Mesothelial cell of epicardium (in vitro differentiated cells): ENCODE measurements at places on chromosomes 3 and 15. TPM values are rescaled to one million over a fixed set of nuclear protein-coding genes. Genes with fewer than 3 reads are reported as not detected.

Gene STAC
- 1.4 to 2.3 TPM (median 1.9 TPM) in 3 replicates for total RNA-seq

Gene STXBP5L
- total RNA-seq: 1.7 to 2.5 TPM (median 1.7 TPM) in 3 replicates

DNA sequence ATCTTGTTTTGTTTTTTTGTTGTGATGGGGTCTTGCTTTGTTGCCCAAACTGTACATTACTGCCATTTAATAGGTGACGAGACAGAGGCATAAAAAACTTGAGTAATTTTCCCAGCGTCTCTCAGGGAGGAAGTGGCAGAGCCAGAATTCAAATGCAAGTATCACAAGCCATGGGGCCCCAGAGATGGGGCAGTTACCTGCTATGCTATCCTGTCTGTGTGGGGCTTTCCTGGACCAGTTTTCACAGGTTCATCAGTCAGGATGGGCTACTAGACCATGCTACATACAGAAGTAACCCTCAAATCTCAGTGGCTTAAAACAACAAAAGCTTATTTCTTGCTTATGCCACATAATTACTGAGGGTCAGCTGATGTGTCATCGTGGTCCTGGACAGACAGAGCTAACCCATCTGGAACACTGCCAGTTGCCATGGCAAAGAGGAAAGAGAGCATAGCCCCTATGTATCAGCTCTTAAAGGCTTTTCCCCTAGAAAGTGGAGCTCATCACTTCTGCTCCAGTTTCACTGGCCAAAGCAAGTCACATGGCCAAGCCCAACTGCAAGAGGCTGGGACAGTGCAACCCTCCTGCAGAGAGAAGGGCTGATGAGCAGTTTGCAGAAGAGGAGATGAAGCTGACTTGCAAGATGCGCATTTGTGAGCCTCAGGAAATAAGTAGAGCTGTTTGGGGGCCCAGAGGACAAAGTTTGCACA, 31.7 kb upstream of the SYNM start:
- DNase-seq: no peak
- H3K4me1 ChIP-seq: peaks cover 5% of the 10 kb centered on the region
- H3K4me3 ChIP-seq: no peak overlapping the region
- H3K27ac ChIP-seq: no peak overlapping the region
- peaks cover 2% of the 10 kb centered on the region for H3K27me3 ChIP-seq
- H3K36me3 ChIP-seq: no peaks in the 10 kb centered on the region

DNA sequence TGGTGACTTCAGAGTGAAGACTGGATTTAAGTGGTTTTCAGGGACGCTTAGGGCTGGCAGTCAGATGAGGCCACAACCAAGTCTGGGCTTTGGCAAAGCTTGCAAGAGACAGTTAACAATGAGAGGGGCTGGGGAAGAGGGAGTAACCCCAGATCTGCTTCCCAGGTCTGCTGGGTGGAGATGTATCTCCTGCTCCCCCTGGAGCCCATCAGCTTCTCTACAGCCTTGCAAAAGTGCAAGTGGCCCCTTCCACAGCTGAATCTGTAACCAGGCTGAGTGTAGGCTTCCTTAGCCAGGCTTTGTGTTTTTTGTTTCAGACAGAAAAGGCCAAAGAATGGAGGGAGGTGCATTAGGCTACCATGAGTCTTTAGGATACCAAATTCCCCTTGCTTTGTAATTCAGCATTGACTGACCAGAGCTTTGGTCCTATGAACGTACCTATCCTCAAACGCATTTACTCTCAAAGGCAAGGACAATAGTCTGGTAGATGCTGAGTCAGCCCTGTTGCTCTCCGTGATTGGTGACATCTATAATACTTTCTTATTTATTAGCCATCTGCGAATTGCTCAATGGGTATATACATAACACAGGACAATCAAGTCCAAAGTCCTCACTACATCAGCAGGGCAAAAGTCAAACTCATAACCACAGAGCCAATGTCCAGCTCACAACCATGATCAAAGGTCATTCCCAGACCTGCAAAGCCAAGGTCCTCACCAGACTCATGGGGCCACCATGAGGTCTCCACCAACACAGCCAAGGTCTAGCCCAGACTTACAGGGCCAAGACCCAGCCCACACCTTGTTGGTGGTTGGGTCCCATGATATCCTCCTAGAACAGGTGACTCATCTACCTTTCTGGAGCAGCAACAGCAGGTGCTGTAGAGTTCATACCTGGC, 17.1 kb downstream of the CCDC13 start:
- H3K4me1 ChIP-seq: peaks cover 3% of the 10 kb centered on the region
- peaks cover 9% of the 10 kb centered on the region for H3K27me3 ChIP-seq
- no peak overlapping the region for H3K27ac ChIP-seq
- no peak overlapping the region for H3K4me3 ChIP-seq
- peak; percentile 40 for DNase-seq

- no peaks in the 10 kb centered on the region for H3K27me3 ChIP-seq
- peak overlapping the region; percentile 35 for H3K27ac ChIP-seq
- H3K36me3 ChIP-seq: no peaks in the 10 kb centered on the region
- no peak for DNase-seq
- peaks cover 42% of the 10 kb centered on the region for H3K4me1 ChIP-seq
These were observed 37.2 kb upstream of the DLG1 start for GRCh38 chr3:197335428-197336132.

DNA sequence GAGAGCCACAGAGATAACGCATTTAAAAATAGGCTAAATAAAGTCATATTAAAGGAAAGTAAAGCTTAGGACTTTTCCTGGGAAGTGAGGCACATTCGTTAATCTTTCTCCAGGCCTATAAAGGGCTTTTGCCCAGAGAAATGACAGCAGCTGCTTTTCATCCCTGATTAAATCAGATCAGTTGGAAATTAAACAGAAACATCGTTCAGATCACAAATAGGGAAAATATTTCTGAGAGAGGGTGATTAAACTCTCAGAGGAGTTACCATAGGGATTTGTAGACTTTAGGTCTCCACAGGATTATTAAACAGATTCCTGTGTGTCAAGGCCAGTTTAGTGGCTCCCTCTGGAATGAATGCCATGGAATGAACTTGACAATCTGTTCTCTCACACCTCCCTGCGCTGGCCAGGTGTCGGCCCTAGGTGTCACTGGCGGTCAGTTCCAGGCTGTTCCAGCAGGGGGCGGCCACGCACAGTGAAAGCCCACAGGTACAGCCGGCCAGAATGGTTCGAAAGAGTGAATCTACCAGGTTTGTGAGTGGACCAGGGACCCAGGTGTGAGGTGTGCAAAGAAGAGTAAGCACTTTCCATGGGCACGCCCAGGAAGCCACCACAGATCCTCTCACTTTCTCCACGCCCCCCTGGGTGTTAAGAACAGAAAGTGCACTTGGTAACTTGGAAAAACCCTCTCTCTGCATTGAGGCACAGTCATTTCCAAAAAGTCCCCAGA, 253.0 kb upstream of the RASGRP1 start:
- H3K27me3 ChIP-seq: peaks cover 1% of the 10 kb centered on the region
- DNase-seq: peak; percentile 94
- peaks cover 20% of the 10 kb centered on the region for H3K4me1 ChIP-seq
- peak overlapping the region; percentile 45 for H3K27ac ChIP-seq

DNA sequence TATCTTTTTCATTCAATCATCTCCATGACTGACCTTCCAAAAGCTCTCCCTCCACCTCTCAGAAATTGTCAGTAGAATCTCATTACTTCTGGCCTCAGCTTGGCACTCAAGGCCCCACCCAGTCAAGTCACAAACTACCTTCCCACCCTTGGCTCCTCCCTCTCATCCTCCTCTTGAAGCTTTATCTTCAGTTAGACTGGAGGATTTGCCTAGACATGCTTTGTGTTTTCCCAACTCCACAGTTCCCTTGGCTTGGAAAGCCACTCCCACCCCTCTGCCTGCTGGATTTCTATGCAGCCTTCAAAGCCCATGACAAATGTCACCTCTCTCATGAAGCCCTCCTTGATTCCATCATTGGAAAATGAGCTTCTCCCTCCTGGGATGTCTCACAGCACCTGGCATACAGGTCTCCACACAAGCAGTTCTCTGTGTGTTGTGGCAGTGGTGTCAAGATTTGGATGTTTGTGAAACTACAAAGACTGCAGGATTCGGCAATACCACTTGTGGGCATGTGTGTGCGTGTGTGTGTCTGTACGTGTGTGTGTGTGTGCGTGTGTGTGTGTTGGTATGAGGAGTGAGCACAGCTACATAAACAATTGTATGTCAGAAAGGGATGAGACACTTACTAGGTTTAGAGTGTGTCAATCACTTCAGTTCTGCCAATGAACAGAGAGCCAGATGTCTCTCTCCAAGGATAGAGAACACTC, 45.3 kb upstream of the VPS8 start:
- no peak for DNase-seq
- H3K27ac ChIP-seq: no peak overlapping the region

GRCh38 chr15:37125143-37125542, 24.8 kb upstream of the MEIS2 start:
- H3K27ac ChIP-seq: peak overlapping the region; percentile 91
- peaks cover 9% of the 10 kb centered on the region for H3K36me3 ChIP-seq
- H3K4me3 ChIP-seq: no peak overlapping the region
- H3K27me3 ChIP-seq: no peaks in the 10 kb centered on the region

Gene SLC27A2
- 2.7 to 3.2 TPM (median 3.1 TPM) in 3 replicates for total RNA-seq

Gene IGSF11
- 1.2 to 2.0 TPM (median 1.8 TPM) in 3 replicates for total RNA-seq

Gene NCEH1
- 1.6 to 1.8 TPM (median 1.8 TPM) in 3 replicates for total RNA-seq

DNA sequence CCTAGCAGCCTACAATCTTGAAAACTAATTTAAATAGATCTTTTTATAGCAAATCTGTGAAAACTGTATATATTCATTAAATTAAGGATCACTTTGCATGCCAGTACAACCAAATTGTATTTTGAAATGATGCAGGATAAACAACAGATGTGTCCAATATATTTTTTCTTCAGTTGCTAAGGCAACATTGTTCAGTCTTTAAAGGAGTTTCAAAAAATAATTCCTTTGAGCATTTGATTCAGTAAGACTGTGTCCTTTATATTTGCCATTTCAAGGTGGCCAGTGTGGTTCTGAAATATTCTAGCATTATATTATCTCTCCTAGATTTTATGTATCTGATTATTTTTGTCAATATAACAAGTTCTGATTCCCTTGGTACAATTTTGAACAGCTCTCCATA, 254.7 kb downstream of the PLOD2 start:
- no peak for DNase-seq
- H3K27ac ChIP-seq: peak overlapping the region; percentile 1
- H3K27me3 ChIP-seq: no peaks in the 10 kb centered on the region
- no peaks in the 10 kb centered on the region for H3K36me3 ChIP-seq
- H3K4me3 ChIP-seq: no peak overlapping the region
- peaks cover 4% of the 10 kb centered on the region for H3K4me1 ChIP-seq

Gene RETNLB
- total RNA-seq: not detected in 3 replicates

GRCh38 chr3:127606086-127606805, 8.0 kb downstream of the MCM2 start:
- no peaks in the 10 kb centered on the region for H3K27me3 ChIP-seq
- H3K4me1 ChIP-seq: peaks cover 5% of the 10 kb centered on the region
- H3K4me3 ChIP-seq: no peak overlapping the region
- no peak for DNase-seq
- H3K27ac ChIP-seq: no peak overlapping the region
- H3K36me3 ChIP-seq: peaks cover 46% of the 10 kb centered on the region

- H3K27me3 ChIP-seq: no peaks in the 10 kb centered on the region
- DNase-seq: no peak
- H3K4me1 ChIP-seq: no peaks in the 10 kb centered on the region
- no peak overlapping the region for H3K4me3 ChIP-seq
- H3K27ac ChIP-seq: no peak overlapping the region
These were observed 335.1 kb downstream of the EFHB start for GRCh38 chr3:19598870-19599269.

DNA sequence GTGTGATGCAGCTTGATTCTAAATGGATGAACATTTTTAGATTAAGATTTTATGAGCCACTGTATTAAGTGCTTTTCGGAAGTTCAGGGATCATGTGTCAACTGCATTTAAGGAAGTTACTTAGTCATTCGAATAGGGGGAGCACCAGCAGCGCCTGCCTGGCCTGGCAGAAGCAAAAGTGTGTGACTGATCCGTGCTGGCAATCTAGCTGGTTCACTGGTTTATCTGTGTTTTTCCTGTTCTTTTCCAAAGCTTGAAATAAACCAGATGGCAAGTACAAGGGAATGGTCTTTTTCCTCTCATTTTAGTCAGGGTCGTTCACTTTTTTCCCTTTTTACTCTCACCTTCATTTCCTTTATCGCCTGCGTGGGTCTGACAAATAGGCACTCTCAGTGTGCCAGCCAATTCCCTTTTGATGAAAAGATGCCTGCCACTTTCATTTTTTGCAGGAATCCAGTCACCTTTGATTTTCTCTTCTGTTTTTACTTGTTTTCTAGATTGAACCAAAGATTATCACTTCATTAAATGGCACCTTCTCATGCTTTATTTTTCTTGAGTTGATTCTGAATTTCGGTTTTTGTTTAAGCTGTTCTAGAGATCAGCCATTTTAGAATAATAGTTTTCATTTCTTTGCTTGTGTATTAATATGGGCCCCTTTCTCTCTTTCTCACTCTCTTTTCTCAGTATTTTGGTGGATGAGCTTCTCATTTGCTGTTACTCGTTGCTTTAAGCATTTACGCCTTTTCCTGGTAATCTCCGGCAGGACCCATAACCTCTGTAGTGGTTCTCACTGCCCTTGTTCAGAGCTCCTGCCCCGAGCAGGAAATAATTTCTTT, 2.8 kb downstream of the ABHD2 start:
- DNase-seq: no peak
- H3K27me3 ChIP-seq: no peaks in the 10 kb centered on the region
- H3K36me3 ChIP-seq: no peaks in the 10 kb centered on the region
- H3K4me1 ChIP-seq: peaks cover 20% of the 10 kb centered on the region
- H3K4me3 ChIP-seq: peak overlapping the region; percentile 15
- peak overlapping the region; percentile 17 for H3K27ac ChIP-seq

DNA sequence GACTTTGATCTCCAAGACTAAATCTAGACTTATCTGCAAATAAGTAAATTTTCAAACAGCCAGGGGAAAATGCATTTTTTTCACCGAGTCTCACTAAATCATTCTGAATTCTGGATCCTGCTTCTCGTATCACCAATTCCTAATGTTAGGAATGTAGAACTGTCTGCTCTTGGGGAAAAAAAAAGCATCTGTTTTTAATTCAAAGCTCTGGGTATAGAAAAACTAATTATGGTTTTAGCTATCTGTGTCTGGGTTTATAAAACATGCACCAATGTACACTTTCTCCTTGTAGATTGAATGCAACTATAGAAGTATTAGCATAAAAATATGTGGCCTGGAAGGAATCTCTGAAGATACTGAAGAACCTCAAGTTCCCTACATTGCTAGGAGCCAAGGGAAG, 4.8 kb upstream of the CDAN1 start:
- H3K4me1 ChIP-seq: peaks cover 24% of the 10 kb centered on the region
- no peak for DNase-seq
- H3K27ac ChIP-seq: peak overlapping the region; percentile 88
